ENCODE measurements at places on chromosomes 13 and 19.

DNA sequence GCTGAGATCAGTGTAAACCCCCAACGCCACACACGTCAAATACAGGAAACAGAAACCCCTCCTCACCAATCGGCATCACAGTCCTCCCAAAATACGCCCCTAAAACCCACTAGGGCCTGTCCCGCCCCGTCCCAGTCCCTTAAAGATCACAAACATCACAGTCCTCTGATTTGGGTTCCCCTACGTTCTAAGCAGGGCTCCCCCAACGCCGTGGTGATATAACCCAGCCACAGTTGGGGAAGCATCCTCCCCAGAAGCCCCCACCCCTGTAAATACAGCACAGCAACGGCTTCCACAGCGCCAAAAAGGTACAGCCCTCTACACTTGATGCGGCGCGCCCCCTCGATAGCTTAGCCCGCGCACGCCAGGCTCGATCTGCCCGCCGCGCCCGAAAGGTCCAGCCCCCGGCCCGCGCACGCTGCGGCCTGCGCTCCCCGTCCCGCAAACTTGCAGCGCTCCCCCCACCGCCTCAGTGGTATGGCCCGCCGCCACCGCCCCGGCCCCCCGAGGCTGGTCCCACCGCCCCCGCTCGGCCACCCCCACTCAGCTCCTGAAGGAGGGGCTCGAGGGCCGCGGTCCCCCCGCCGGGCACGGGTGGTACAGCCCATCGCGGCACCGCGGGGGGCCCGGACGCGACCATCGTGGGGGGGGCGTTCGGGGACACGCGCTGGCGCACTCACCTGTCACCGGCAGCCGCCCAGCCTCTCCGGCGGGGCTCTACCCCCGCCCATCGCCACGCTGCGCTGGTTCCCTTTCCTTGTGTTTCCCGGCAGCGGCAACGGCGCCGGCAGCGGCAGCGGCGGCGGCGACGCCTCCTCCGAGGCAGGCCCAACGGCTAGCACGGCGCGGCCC lies at the start of gene AKT2:
Gene AKT2, minus strand, starts transcription at position 845 of the 852 bp plus-strand sequence. CDS start 20,078 bp downstream, outside the sequence.
- peak; percentile 82 for DNase-seq

GRCh38 chr19:6616011-6616410 lies 25.1 kb upstream of the CD70 start:
- DNase-seq: no peak

DNA sequence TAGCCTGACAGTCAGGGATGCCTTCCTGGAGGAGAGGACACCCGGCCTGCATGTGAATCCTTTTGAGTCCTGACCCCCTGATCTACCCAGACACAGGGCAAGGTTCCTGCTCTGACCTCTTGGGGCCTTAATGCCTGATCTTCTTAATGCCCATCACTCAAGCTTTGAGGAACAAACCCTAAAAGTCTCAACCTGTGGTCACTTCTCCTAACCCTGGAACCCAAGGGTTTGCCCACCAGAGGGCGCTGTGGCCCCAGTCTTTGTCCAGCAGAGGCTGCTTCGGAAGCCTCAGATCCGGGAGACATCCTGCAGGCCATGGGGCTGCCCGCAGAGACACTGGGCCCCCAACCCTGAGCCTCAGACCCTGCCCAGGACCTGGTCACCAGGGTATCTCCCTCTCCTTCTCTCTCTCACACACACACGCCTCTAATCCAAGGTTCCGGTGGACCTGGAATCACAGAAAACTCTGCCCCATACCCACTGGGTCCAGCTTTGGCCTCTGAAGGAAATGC lies 9.8 kb upstream of the DPF1 start:
- peak; percentile 74 for DNase-seq

- DNase-seq: peak; percentile 34
Measured at GRCh38 chr19:33797802-33798671, 1.4 kb downstream of the KCTD15 start.

- no peak for DNase-seq
Measured at GRCh38 chr19:5204212-5204611, 136.4 kb downstream of the PTPRS start.

- DNase-seq: no peak
Measured at GRCh38 chr19:1088416-1089010, 6.7 kb downstream of the POLR2E start.

GRCh38 chr13:48653472-48653939 lies at the start of gene CYSLTR2:
Gene CYSLTR2, plus strand, starts transcription at chr13:48653929. Its CDS starts 52,889 bp downstream, at chr13:48706818.
- DNase-seq: no peak

GRCh38 chr19:39082745-39083598 lies 1.2 kb upstream of the ACP7 start:
- DNase-seq: no peak

GRCh38 chr13:94683409-94683808 lies 28.9 kb downstream of the SOX21 start:
- DNase-seq: no peak

Measured in anterior cingulate cortex (tissue), 58 donors.